ENCODE measurements at places on chromosomes 7 and 10.

DNA sequence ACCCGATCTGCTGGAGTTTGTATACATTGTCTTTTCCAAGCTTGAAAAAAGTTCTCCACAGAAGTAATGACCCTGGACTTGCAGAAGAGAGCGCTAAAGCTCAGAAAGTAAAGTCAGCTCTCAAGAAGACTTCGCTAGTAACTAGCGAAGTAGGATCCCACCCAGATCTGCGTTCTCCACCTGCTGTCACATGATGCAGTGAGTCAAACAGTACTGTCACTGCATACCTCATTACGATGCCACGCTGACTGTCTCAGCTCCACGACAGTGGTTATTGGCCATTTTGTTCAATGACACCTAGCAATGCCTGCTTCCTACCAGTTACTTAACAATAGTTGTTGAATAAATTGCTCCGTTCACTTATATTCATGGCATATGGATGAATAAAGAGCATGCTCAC is 29.7 kb upstream of the SEC61G start:
- peak; percentile 12 for DNase-seq

DNA sequence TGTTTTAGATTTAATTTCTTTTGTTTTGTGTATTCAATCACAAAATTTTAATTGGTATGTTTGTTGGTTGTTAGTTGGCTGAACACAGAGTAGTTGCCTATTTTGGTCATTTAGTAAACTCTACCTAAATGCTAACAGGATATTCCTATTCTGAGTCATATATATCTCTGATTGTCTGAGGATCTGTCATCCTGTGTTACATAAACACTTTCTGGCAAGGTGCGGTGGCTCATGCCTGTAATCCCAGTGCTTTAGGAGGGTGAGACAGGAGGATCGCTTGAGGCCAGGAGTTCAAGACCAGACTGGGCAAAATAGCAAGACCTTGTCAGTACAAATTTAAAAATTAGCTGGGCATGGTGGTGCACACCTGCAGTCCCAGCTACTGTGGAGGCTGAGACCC is 178.6 kb downstream of the PLCE1 start:
- no peak for DNase-seq

DNA sequence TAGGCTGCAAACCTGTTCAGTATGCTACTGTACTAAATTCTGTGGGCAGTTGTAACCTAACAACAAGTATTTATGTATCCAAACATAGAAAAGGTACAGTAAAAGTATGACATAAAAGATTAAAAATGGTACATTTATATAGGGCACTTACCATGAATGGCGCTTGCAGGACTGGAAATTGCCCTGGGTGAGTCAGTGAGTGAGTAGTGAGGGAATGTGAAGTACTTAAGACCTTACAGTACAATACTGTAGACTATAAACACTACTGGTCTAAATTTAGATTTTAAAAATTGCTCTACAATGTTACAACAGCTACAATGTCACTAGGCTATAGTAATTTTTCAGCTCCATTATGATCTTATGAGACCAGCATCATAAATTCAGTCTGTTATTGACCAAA is 146.0 kb upstream of the GNAI1 start:
- no peak for DNase-seq

DNA sequence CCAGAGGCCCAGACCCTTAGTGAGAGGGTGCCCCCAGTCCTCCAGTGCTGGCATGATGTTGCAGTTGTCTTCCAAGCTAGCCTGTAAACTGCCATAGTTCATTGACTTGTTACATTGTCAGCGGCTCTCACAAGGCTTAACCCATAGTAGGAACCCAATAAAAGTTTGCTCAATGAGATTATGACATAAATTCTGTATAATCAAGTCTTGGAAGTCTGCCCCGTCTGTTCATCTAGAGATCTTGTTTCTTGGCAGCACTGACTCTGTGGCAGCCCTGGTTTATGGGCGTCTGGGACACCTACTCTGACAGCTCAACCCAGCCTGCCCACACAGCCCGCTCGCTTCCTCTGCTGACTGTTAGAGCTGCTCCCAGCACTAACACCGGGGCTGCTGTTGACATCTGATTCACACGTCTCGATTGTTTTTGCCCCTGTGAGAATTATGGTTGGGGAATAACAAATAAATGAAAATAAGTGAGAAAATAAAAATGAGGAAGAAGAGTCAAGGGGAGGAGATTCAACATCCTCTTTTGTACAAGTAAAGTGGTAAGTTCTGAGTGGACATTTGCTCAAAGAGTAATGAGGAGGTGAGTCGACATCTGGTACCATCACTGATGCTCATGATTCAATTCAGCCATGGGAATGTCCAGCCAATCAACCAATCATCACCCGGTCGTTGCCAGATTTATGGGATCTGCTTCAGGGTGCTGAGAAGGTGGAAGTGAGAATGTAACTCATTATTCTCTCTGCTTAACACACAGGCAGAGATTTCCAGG is 160.8 kb downstream of the SPAG6 start:
- peak; percentile 9 for DNase-seq

DNA sequence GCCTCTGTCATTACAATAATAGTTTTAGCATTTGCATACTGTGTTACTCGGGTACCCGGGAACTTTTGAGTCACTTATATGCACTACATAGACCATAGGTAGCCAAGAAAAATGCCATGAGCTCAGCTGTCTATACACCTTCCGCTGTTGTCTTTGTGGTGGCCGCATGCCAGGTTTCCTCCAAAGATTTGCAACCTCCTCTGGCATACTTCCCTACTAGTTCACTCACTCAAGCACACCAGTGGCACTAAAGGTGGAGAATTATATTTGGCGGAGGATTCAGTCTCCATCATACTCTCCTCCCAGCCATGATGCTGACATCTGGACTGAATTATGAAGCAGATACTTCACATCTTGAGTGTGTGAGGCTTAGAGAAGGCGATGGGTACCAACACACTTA is 35.6 kb upstream of the GRB10 start:
- no peak for DNase-seq

GRCh38 chr10:17366705-17367104 is 87.7 kb downstream of the ST8SIA6 start:
- DNase-seq, result no peak

DNA sequence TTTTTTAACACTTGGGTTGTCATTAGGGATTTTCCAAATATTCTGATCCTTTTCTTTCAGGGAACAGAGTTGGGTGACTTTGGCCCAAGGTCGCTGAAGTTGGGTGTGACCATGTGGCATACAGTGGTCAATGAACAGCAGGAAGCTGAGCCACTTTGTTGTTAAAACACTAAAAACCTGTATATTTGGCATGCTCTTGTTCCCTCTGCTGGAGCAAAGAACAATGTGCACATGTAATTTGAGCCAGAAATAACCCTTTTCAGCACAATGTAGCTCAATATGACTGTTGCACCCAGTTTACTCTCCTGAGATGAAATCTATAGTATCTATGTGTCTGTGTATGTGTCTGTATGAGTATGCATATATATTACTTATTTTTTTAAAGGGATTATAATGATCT is 74.9 kb downstream of the ADCYAP1R1 start:
- DNase-seq, result no peak

GRCh38 chr10:17872191-17873091 is 63.3 kb downstream of the MRC1 start:
- no peak for DNase-seq

GRCh38 chr10:101545898-101546297 is 42.2 kb downstream of the POLL start:
- DNase-seq, result no peak

DNA sequence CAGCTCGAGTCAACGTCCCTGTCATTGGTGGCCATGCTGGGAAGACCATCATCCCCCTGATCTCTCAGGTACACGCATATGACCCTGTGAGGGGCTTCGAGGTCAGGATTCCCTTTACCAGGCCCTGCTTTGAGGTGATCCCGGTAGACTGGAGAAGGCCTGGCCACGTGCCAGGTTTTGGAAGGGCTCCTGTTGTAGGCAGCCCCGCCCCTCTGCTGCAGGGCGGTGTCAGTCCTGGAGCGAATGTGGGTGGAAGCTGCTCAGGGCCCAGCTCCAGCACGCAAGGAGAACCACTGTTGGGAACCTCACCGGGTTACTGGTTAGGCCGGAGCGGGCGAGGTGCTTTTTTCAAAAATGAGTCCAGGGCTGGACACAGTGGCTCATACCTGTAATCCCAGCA is 15.6 kb downstream of the MDH2 start:
- DNase-seq, result no peak

DNA sequence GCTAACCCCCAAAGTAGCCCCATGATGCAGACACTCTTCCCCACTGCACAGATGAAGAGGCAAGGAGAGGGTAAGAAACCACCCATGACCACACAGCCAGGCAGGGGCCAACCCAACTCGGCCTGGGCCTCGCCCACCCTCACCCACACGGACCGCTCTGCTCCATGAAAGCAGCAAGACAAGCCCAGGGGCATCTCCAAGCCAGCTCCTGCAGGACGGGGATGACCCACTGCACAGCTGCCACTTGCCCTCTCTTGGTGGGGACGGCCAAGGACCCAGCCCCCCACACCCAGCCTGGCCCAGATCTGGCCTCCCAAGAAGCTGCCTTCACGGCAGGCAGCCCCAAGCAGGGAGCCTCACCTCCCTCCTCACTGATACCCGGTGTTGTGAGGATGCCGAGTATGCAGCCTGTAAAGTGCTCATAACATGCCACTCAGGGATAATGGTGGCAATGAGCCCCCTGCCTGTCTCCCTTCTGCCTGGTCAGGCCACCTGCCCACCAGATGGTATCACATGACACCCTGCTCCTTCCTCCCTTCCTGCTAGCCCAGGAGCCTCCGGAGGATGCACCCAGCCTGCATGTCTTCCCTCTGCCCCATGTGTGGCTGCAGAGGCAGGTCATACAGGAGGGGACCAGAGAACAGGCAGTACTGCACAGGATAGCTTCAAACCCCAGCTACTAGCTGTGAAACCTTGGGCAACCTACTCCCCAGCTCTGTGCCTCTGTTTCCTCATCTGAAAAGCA is 23.3 kb downstream of the OGDHL start:
- DNase-seq, result no peak

DNA sequence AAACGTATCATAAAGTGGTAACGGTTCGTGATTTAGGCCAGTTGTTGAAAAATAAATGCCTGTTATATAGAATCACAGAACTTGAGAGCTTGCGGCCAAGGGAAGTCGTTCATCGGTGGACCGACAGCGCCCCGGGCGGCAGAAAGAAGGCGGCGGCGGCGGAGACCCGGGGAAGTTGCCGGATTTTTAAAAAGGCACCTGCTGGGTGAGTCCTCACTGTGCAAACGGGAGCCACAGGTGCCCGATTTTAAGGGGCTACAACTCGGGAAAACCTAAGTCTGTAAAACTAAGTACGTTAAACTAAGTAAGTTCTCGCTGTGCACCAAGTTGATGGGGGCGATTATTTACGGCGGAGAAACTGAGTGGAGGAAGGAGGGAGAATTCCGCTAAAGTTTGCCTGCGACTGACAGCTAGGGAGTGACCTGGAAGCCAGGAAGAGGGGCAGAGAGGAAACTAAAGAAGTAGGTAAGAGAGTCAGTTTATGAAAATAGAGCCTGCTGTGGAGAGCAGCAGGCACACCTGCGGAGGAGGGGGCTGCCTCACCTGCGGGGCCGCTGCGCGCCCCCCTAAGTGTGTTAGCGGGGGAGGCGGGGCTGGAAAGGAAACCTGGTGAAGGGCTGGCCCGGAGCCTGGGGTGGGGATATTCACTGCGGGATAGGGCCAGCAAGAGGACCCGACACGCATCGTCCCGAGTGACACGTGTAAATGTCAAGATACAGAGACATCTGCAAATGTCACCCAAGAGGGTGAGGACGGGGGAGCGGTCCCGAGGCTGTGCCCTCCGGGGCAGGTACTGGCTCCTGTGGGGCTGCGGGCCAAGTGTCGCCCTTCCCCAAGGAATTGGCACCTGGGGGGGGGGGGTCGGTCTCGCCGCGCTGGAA is 996 bp downstream of the ADAM12 start:
- DNase-seq, result no peak

DNA sequence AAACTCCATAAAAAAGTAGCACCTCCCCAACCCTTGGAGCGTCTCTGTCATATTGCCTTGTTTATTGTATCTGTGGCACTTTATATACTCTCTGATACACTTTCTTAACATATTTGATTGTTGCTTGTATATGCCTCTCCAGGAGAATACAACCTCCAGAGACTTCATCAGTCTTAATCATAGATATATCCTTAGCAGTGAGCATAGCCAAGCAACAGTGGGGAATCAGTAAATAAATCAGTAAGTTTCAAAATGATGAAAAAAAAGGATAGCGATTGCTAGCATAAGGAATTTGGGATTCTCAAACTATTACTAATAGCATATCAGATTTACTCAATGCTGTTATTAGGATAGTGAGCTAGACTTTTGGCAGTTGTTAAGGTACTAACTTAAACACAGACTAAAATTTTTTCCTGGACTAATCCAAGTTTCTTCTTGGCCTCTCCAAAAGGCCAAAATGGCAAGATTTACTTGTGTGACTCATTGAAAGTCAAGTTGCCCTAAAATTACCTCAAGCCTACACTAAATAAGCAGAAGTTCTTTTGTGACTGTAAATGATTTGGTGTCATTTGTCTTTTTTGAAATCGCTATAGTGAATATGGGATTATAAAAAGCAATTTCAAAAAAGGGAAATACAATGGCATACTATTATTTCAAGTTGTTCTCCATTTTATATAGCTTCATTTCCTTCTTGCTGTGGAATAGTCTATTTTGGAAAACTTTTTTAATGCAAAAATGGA is 177.9 kb downstream of the CHN2 start:
- no peak for DNase-seq

- no peak for DNase-seq
Measured at GRCh38 chr10:3763035-3763456, 22.0 kb downstream of the KLF6 start.

- DNase-seq, result no peak
Measured at GRCh38 chr10:111117528-111118277, 40.9 kb downstream of the ADRA2A start.

DNA sequence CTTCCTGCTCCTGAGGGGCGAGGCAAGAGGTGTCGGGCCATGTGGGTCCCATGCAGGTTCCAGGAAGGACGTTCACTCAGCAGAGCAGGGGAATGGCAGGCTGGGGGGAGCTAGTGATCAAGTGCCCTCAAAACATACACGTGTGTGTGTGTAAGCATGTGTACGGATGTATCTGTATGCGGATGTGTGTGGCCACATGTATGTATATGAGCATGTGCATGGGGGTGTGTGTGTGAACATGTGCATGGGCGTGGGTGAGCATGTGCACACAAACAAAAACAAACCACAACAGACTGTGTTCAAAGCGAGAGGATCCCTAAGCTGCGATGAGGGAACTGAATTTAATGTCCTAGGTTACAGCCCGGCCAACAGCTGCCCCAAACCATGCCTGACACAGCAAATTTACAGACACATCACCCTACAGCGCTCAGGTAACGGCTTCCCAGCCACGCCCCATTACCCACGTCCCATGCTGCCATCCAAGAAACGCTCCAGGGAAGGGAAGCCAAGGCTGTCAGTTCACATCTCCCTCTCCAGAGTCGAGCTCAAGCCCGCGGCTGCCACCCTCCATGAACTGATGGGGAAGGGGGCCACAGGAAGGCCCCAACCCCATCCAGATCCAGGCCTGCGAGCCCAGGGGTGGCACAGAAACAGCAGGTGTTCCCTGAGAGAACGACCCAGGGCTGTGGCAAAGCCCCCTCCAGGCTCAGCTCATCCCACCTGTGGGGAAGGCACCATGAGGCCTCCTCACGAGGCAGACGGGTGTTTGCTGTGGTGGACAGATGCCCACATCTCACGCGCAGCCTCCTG is 56.6 kb downstream of the PTPRN2 start:
- no peak for DNase-seq
